Activated CD4-positive, alpha-beta memory T cell treated with anti-CD3 and anti-CD28 coated beads for 36 hours (primary cell): ENCODE measurements at places on chromosomes 6 and 20.

DNA sequence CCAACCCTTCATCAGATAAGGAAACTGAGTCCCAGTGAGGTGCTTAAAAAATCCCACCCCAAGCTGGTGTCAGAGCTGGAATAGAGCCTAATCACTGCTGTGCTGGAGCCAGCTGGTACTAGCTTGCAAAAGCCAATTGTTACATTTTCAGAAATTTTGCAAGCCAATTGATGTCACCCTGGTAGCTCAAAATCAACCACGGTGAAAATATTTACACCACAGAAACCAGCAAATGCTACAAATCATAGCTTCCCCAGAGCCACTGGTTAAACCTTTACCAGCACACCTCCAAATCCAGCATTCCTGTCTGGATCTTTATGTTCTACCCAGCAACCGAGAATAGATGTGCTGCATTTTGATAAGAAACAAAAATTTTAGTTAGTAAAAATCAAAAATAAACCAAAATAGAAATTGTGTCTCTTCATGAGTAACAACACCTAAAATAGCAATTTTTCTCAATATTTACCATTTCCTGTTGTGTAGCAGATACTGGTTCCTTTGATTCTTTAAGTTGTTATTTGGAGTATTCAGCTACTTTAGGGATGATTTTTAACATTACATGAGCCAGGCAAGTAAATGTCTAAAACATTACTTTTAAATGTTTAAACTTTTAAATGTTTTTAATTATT lies 7.2 kb upstream of the LCA5 start:
- no peak for DNase-seq

DNA sequence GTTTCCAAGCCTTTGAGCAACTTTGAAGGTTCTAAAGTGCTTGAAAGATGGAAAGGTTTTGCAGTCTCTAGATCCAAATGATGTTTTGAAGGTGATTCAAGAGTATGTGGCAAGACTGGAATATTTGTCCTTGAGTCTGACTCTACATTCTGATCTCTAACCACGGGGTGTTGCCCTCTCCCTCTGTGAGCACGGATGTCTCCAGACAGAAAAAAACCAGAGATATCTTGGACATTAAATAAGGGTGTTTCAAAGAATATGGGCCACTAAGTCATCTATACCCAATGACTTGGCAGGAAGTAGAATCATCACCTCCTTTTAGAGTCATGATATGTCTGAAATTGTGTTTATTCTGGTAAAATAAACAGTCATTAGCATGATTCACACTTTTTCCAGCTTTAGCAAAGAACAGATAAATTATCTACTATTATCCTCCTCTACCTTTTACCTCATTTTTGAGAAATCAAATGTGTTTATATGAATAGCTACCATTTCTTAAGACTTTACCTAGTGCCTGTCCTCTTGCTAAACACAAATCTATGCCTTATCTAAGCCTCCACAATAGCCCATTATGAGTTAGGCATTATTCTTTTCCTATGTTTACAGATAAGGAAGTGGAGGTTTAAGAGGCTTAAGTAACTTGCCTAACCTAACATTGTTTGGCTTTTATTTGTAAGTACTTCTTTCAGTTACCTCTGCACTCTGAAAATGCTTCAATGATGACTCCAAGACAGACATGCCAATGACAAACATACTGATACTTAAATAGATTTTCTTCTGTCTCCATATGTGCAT lies 384.4 kb downstream of the BMP2 start:
- DNase-seq, result no peak

GRCh38 chr6:36683145-36683655 lies 4.7 kb downstream of the CDKN1A start:
- DNase-seq, result no peak

- no peak for DNase-seq
Observed at GRCh38 chr6:139236105-139236504, 55.7 kb downstream of the TXLNB start.

DNA sequence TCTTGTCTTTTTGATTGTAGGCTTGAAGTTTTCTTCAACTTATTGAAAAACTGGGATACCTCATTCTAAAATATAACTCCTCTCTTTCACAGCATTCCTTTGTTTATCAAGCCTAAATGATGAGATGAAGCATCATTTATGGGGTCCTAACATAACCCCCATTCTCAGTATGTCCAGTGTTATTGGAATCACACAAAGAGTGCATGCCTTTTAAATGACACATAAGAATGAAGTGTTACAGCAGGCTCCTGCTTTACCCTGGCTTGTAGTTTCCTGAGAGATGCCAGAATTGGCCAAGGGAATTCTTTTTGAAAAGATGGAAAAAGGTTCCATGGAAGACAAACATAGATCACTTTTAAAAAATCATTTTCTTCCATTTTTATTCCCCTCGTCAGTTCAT lies 502.4 kb downstream of the BCKDHB start:
- DNase-seq, result no peak

DNA sequence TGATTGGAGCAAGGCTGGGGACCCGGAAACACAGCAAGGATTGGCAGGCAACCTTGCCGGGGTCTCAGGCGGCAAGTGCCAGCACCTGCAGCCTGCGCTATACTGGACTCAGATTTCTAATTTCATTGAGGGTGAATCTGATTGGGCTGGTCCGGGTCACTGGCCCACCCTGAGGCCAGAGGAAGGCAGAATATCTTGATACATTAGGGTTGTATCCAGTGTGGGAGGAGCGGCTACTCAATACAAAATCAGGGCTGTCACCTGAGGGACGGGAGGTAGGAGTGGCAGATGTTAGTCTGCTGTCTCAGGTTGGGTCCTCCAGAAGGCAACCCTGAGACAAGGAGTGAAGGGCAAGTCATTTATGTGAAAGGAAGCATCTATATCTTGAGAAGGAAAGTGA lies 40.7 kb downstream of the BFSP1 start:
- no peak for DNase-seq

DNA sequence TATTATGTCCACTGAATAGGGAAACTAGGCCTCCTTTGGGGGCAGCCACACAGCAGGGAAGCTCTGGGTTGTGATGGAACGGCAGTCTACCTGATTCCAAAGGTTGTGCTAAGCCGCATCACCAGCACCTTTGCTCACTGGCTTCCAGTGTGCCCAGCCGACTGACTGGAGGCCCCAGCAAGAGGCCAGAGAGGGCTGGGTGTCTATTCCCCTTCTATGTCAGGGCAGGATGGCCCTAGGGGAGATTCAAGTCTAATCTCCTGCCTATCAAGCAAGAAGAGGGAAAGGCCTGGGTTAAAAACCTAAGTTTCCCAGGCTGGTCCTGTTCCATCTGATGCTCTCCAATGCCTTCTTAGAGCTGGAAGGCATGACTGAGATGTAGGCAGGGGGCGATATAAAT lies 53.6 kb downstream of the JPH2 start:
- no peak for DNase-seq

DNA sequence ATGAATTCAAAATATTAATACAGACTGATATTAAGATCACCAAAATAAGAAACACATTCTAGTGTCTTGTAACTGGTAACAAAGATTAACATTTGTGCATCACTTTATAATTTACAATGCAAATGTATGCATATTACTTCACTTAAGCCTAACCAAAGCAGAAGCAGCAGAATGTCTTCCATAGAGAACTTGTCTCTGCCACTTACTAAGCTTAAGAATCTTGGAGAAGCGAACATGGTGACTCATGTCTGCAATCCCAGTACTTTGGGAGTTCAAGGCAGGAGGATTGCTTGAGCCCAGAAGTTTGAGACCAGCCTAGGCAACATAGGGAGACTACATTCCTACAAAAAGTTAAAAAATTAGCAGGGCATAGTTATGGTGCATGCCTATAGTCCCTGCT lies 18.8 kb downstream of the AK9 start:
- DNase-seq, result no peak

DNA sequence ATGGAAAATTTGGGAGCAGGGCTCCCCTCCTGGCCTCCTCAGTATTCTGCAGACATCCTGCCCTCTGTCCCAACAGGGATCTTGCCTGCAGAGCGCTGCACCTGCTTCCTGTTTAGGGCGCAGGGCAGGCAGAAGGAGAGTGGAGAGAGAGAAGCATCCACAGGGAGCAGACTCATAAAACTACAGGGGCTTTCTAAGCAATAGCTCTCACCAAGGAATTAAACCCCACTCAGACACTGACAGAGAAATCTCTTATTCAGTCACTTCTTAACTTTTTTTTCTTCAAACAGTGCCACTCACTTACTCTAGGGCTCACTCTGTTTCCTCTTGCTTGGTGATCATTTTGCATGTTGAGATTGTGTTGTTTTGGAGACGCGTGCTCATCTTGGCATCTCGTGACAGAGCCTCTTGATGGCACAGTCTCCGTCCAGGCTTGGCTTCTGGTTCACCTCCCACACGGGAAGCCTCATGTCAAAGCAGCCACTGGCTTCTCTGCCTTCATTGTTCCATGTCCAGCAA lies 153.1 kb upstream of the INSM1 start:
- no peak for DNase-seq

- peak; percentile 18 for DNase-seq
Observed at GRCh38 chr20:45782890-45783289, 8.8 kb downstream of the WFDC3 start.

GRCh38 chr6:3625149-3625979 lies 126.1 kb downstream of the PXDC1 start:
- no peak for DNase-seq

DNA sequence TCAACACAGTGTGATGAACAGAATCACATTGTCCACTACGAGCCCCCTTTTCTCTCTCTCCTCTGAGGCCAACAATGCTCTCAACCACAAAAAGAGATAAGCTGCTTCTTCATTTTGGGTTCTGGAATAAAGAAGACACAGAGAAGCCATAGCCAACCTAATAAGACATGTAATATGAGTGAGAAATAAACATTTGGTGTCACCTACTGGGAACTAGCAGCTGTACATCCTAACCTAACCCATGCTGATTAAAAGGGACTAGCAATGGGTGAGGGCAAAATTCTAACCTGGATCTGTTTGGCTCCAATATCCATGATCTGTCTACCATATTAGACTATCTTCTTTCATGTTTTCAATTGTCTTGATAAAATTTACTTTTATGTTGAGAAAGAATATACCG lies 369.1 kb upstream of the MARCKS start:
- DNase-seq, result no peak

- no peak for DNase-seq
Observed at GRCh38 chr6:28011722-28012121, 54.7 kb downstream of the OR2B6 start.

- no peak for DNase-seq
Observed at GRCh38 chr20:22071841-22072240, 366.4 kb downstream of the PAX1 start.

GRCh38 chr20:46749147-46749546 lies 39.7 kb downstream of the SLC2A10 start:
- no peak for DNase-seq

DNA sequence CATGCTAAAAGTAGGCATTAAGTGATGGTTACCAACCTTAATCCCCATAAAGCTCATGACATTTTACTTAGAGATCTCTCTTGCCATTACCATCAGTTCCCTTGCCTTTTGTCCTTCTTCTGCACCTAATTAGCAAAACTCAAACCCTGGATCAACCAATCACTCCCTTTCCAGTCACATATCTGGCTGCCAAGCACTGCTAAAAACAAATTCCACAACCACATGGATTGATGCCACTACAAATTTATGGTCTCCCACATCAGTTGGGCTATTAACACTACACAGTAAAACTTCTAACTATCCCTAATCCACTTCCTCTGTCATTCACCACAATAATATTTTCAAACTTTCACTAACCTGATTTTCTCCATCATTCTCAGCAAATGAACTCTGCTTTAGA lies 54.3 kb upstream of the RNF146 start:
- no peak for DNase-seq

DNA sequence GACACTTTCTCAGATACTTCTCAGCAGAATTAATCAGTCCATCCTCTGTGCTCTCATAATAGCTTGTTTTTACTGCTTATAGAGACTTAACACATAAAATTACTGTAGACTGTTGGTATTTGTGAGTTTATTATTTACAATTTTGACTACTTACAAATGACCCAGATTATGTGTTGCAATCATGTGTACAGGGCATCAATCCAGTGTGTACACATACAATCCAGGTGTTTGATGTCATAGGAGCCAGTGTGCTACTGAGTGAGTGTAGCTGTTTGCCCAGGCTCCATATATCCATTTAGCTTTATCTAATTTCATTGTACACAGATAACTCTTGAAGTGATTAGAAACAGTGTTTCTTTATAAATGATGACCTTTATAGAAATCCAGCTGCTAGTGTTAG lies 31.3 kb downstream of the TRMT11 start:
- DNase-seq, result no peak

DNA sequence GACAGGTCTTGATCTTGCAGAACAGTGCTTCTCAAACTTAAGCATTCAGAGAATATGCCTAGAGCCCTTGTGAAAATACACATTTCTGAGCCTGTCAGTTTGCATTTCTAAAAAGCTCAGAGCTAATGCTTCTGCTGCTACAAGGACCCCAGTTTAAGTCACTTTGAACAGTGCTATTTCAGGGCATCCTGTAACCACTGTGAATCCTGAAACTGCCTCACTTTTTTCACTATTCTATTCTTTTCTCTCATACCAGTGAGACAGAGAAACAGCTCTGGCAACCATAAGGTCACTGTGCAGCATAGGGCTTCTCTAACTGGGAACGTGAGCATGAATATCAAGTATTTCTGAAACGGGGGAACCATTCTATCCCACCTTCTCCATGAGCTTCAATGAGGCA lies 51.2 kb downstream of the LGSN start:
- no peak for DNase-seq

DNA sequence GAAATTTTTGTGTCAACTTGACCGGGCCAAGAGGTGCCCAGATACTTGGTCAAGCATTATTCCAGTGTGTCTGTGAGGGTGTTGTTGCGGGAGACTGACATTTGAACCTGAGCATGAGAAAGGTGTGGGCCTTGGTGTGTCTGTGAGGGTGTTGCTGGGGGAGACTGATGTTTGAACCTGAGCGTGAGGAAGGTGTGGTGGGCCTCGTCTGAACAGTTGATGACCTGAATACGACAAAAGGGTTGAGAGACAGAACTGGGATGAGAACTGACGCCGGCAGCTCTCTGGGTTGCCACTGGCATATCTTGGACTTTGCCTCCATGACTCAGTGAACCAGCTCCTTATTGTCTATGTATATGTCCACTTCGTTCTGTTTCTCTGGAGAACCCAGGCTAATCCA lies 240.5 kb downstream of the ERMARD start:
- DNase-seq, result no peak

DNA sequence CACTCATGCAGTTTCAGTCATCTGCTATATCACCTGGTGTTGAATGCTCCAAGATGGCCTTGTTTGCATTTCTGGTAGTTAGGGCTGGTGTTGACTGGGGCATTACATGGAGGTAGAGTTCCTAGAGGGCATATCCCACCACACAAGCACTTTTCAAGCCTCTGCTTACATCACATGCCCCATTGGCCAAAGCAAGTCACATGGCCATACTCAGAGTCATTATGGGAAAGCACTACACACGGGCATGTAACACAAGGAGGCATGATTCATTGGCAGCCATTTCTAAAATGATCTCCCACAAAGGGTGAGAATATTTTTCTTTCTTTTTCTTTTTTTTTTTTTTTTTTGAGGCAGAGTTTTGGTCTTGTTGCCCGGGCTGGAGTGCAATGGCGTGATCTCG lies 73.2 kb downstream of the TRMT6 start:
- DNase-seq, result no peak
